Nasal cavity respiratory epithelium epithelial cell of viscerocranial mucosa (primary cell): ENCODE measurements at places on chromosomes 4 and X. TPM values are rescaled to one million over a fixed set of nuclear protein-coding genes. Genes with fewer than 3 reads are reported as not detected.

The NLRP2B gene
- total RNA-seq = not detected in 2 replicates

The TLR3 gene
- total RNA-seq = 0.68 and 7.5 TPM in 2 replicates

The CYSLTR1 gene
- total RNA-seq = under 0.01 TPM in 1 of 2 replicates, not detected in the other

The KCND1 gene
- total RNA-seq = under 0.01 and 0.93 TPM in 2 replicates

The HS3ST1 gene
- 3.4 and 14.2 TPM in 2 replicates for total RNA-seq

The XAGE2 gene
- total RNA-seq = not detected in 2 replicates

The LEF1 gene
- total RNA-seq = under 0.01 and 0.14 TPM in 2 replicates

The CXCL10 gene
- 0.34 and 3.1 TPM in 2 replicates for total RNA-seq

The GAGE13 gene
- total RNA-seq = not detected in 2 replicates

The EFHC2 gene
- total RNA-seq = under 0.01 and 0.36 TPM in 2 replicates

The TMEM47 gene
- 1.4 and 14.5 TPM in 2 replicates for total RNA-seq

The OTC gene
- not detected in 2 replicates for total RNA-seq

The OPN1LW gene
- total RNA-seq = not detected in 2 replicates

The SULT1E1 gene
- 0.64 and 3.8 TPM in 2 replicates for total RNA-seq

The C4orf46 gene
- total RNA-seq = 4.1 and 4.7 TPM in 2 replicates

The TBC1D14 gene
- total RNA-seq = 139 and 151 TPM in 2 replicates

The PPP4R3C gene
- total RNA-seq = not detected in 2 replicates

The CT45A2 gene
- not detected in 2 replicates for total RNA-seq

The PAGE1 gene
- not detected in 2 replicates for total RNA-seq

The XG gene
- 0.43 and 6.5 TPM in 2 replicates for total RNA-seq

The GLOD5 gene
- total RNA-seq = not detected in 2 replicates

The HMGN5 gene
- 0.34 and 0.78 TPM in 2 replicates for total RNA-seq

The TCEAL3 gene
- total RNA-seq = 4.7 and 5.5 TPM in 2 replicates

The TRAPPC11 gene
- 51.6 and 57.1 TPM in 2 replicates for total RNA-seq

The RUFY3 gene
- total RNA-seq = 40.0 and 63.1 TPM in 2 replicates

The NEXMIF gene
- under 0.01 and 0.07 TPM in 2 replicates for total RNA-seq

The IL13RA2 gene
- 1.1 and 35.9 TPM in 2 replicates for total RNA-seq

The CTAG1A gene
- not detected in 2 replicates for total RNA-seq

The TCP11X2 gene
- total RNA-seq = not detected in 2 replicates

The IL3RA gene
- total RNA-seq = not detected in 2 replicates

The PASD1 gene
- total RNA-seq = not detected in 2 replicates

The CRLF2 gene
- total RNA-seq = not detected in 2 replicates

The IGSF1 gene
- total RNA-seq = not detected in 2 replicates

The PGAM4 gene
- total RNA-seq = not detected in 2 replicates

The SMIM43 gene
- not detected in 2 replicates for total RNA-seq

The CT83 gene
- total RNA-seq = not detected in 2 replicates

The SERPINA7 gene
- total RNA-seq = not detected in 2 replicates

The RNF128 gene
- total RNA-seq = 12.3 and 52.8 TPM in 2 replicates

The STOX2 gene
- 1.4 and 16.7 TPM in 2 replicates for total RNA-seq

The ITGB1BP2 gene
- 1.4 and 1.5 TPM in 2 replicates for total RNA-seq

The UBL4A gene
- 39.6 and 40.6 TPM in 2 replicates for total RNA-seq

The CTAG2 gene
- total RNA-seq = not detected in 2 replicates

The POF1B gene
- total RNA-seq = 2.4 and 8.6 TPM in 2 replicates

The TREX2 gene
- total RNA-seq = 0.64 and 3.8 TPM in 2 replicates

The KLHL13 gene
- total RNA-seq = 1.7 and 4.0 TPM in 2 replicates

The OTUD6A gene
- total RNA-seq = not detected in 2 replicates

The L1CAM gene
- 2.1 and 6.3 TPM in 2 replicates for total RNA-seq

The AKAP4 gene
- not detected in 2 replicates for total RNA-seq

The GSX2 gene
- total RNA-seq = not detected in 2 replicates

The TMEM187 gene
- total RNA-seq = 5.1 and 7.5 TPM in 2 replicates
